Stimulated activated CD4-positive, alpha-beta T cell treated with anti-CD3 and anti-CD28 coated beads, Interleukin-2, amount 100 ng/mL, for 4 hours (primary cell): ENCODE measurements at places on chromosomes 6 and 20.

- no peak for DNase-seq
These were observed 52.1 kb upstream of the BEND6 start for GRCh38 chr6:56902641-56903464.

DNA sequence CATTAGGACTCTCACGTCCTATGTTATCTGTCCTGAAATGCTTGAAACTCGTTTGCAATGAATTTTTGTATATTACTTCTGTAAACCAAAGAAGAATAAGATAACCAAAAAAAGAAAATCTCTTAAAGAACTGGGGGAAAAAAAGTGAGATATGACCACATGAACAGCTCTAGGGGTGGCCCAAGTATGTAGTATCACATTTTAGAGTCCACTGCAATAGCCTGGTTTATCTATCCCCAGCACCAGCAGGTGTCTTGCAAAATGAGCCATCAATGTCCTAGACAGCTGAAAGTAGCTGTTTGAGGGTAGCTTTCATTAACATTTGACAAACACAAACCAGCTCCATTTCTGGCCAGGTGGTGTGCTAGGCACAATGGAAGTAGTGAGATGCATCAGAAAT, 102.8 kb downstream of the PXDC1 start:
- DNase-seq: no peak

DNA sequence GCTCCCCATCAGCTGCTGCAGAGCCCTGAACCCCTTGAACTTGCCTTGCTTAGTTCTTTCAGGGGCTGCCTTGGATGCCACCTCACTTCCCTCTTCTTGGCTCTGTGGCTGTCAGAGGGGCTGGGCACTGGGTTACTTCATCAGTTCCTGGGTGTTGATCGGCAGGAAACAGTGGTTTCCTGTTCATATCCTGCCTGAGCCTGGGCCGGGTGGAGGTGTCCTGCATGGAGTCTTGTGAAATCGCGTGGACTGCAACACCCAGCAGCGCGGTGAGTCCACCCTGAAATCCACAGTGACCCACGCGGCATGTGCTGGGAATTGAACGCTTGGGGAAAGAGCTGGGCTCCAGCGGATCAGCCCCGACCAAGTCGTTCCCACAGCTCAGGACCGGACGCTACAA, 97.5 kb downstream of the CDH26 start:
- no peak for DNase-seq

- no peak for DNase-seq
These were observed 366.4 kb downstream of the KIF16B start for GRCh38 chr20:16206817-16207216.
